ENCODE measurements at places on chromosomes 3 and 15.

DNA sequence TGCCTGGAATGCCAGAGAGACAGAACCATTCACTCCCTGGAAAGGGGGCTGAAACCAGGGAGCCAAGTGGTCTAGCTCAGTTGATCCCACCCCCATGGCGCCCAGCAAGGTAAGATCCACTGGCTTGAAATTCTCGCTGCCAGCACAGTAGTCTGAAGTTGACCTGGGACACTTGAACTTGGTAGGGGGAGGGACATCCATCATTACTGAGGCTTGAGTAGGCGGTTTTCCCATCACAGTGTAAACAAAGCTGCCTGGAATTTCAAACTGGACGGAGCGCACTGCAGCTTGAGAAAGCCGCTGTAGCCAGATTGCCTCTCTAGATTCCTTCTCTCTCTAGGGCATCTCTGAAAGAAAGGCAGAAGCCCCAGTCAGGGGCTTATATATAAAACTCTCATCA, 310.7 kb upstream of the DPPA4 start:
- DNase-seq: no peak

GRCh38 chr3:185549651-185550111, 2.7 kb downstream of the LIPH start:
- no peak for DNase-seq

DNA sequence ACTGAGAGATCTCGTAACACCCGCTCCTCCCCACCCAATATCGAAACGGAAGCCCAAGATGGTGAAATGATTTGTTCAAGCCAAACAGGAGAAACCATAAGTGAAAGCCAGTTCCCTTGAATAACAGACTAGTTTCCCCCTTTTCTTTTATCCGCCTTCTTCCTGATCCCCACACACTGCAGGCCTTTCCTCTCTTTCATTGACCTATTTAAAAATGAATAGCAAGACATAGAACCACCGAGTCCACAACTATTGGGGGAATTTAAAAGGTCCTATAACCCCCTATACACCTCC, 382 bp upstream of the COX17 start:
- no peak for DNase-seq

- DNase-seq: no peak
Measured at GRCh38 chr3:195082811-195083210, 188.1 kb downstream of the XXYLT1 start.

DNA sequence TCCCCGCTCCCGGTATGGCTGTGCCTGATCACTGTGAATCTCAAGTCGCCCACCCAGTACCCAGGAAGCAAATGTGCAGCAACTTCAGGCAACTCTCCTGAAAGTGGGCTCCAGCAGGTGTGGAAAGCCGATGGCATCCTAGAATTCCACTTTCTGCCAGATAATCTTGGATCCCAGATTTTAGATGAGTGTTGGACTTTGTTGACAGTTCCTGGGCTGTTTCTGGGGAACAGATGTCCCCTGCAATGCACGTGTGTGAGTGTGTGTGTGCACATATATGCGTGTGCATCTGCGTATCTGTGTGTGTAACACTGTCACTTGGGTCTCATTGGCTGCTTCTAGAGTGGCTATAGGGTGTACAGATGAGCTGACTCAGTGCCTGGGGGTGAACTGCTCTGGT, 59.0 kb downstream of the FEM1B start:
- DNase-seq: no peak

DNA sequence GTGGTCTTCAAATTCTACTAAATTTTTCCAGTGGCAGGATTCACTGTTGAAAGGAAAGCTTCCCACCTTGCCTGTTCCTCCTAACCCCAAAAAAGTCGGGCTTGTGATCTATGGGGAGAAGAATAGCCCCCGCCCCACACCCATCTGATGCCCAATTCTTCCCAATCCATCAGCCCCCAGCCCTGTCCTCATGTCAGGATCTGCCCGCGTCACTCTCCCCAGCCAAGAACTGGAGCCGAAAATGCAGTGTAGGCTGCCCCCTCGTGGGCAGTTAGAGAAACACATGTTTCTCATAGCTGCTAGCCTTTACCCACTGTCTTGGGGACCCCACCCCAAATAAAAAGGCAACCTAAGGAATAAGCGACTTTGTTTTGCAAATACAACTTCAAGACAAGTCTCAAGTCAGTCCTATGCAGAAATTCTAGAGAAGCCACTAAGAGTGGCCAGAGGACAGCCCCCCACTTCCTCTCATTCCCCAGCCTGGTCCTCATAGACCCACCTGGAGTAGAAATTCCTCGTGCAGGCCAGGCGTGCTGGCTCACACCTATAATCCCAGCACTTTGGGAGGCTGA, 13.0 kb upstream of the CSK start:
- no peak for DNase-seq

- no peak for DNase-seq
Measured at GRCh38 chr3:11230832-11231231, 41.4 kb upstream of the ATG7 start.

DNA sequence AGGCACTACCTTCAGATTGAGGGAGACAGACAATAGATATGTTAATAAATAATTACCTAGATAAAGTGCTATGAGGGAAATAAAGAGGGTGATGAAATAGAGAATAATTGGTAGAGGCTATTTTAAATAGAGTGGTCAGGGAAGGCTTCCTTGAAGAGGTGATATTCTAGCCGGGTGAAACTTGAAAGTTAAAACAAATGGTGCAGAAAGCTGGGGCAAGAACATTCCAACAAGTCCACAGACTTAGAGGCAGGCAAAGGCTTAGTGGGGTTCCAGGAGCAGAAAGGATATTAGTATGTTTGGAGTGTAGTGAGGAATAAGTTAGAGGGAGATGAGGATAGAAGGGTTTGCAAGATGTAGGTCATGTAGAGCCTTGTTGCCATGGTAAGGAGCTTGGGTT, 10.1 kb downstream of the HACD3 start:
- DNase-seq: no peak

DNA sequence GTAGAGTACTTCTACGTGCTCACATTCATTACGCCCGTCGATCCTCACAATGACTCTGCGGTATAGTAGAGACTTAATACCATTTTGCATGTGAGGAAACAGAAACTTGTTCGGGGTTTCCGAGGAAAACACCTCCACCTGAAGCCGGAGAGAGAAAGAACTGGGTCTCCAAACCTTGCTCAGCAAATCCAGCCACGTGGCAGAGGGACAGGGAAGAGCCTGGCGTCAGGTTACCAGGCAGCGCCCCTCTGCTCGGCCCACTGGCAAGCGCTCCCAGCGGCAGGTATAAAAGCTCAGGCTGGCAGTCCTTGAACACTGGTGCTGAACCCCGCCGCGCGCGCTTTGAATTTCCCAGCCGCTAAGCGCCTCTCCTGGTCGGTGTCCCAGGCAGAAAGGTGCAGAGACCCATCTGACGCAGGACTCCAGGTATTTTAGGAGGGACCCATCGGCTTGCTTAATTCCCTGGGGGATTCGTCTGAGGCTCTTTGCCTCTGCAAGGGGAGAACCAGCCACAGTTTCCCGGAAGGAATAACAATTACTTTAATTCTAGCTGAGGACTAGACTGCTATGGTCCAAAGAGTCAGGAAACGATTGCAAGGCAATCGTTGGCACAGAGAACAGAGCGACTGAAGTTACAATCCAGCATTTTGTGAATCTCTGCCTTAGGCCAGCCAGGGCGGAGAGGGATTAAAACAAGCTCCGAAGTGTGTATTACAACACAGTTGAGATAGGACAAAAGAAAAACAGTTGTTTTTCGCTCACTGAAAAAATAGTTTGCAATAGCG, at the start of gene C2CD4A:
C2CD4A (plus strand) TSS at position 315 of the 785 bp plus-strand sequence. CDS start 637 bp downstream, outside the sequence.
- DNase-seq: no peak

Measured in cortex of kidney (tissue), 1 donor.